ENCODE measurements at places on chromosomes 4 and X.

DNA sequence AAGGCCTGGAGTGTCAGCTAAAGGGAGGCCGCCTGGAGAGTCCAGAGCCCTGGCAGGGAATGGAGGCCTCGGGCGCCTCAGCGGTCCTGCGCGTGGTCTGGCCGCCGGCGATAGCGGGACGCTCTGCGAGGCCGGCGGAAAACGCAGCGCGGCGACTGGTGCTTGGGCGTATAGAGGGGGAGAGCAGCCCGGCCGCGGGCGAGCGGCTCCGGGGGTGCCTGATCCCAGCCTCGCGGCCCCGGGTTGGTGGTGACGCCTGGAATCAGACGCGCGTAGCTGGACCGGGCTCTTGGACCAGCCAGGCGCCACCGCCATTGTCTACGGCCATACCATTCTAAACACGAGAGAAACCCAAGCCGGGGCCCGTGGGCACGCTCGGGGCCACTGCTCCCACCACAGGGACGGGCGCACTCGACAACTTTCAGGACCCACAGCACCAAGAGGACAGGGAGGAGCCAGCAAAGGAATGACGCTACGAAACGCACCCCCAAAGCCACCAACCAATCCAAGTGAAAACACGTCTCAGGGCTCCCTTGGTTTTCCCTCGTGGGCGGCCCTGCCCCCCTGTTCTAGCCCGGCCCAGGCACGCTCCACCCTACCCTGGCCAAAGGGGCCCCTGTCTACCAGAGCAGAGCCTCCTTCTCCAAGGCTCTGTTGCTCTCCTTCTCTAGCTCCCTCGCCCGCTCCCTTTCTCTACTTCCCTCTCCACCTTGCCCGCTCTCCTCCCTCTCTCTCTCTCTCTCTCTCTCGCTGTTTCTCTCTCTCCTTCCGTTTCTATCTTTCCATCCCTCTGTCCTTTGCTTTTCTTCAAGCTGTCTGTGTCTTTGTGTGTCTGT lies 7.8 kb downstream of the FRG2 start:
- no peak for DNase-seq

GRCh38 chr4:88803600-88804096 lies 106.0 kb upstream of the NAP1L5 start:
- DNase-seq: no peak

DNA sequence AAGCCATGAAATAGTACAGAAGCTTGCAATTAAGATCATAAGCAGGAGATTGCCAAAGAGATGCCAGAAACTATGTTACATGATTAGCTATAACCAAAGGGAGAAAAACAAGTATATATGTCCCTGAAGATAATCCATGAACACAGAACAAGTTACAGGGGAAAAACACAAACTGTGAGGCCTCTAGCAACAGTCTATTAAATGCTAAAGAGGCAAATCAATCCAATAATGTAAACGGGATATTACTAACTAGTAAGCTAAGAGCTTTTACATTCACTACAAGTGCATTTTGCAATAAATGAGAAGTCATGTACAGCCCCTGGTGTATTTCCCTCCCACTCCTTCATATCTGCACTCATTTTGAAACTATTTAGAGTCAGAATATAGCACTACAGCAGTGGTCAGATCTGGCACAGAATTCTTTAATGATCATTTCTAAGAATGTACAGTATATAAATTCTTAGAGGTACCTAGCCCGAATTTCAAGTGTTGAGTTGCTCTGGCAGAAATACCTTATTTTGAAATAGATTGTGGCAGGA lies 449.8 kb upstream of the SMIM31 start:
- DNase-seq: no peak

- no peak for DNase-seq
Measured at GRCh38 chr4:22668301-22668700, 24.4 kb upstream of the GBA3 start.

DNA sequence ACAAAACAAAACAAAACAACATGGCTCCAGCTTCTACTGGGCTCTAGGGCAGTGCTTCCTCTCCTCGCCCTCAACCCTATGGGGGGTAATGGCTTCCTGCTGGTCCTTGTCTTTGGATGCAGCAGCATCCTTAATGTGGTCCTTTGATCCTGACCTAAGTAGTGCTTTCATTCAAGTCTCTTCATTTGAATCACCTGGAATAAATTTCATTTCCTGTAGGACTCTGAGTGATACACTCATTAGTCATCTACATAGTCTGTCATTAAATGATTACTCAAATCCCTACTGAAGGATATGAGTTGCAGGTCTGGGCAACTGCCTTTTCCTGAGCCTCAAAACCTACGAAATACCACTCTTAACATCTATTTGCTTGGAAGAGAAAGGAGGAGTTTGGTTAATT lies 54.5 kb downstream of the RHOH start:
- DNase-seq: no peak

DNA sequence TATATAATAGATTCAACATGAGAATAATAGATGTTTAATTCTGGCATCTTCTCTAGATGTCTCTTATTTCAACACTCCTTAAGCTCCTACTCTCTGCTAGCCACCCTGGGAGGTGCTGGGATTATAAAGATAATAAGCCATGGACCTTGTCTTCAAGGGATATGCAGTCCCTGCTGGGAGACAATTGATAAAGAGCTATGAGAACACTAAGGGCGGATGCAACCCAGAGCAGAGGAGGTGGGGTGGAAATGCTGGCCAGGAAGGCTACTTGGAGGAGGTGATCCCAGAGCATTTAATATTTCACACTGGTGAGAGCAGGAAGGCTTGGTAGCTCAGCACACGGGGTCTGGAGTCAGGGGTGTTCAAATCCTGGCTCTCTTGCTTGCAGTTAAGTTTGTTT lies 18.3 kb upstream of the PGRMC2 start:
- DNase-seq: no peak

DNA sequence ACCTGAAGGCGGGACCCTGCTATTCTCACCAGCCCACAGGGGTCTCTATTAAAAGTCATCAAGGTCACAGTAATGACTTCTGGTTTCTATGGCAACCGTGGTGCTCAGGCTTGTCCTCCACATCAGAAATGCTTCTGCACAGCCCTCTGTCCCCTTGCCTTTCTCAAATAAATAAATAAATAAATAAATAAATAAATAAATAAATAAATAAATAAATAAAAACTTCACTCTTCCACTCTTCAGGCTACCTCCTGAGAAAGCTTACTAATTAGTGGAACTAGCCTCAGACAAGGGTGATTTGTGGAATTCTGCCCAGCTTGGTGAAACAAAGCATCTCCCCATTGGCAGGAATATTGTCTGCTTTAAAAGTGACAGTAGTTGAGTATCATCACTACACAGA lies 5.5 kb upstream of the RAB40A start:
- DNase-seq: no peak

GRCh38 chrX:122907375-122907774 lies 276.7 kb upstream of the GRIA3 start:
- no peak for DNase-seq

- DNase-seq: no peak
Measured at GRCh38 chr4:48683784-48684666, 96.1 kb downstream of the FRYL start.

GRCh38 chrX:22124098-22124497 lies 92.0 kb downstream of the PHEX start:
- DNase-seq: no peak

- DNase-seq: no peak
Measured at GRCh38 chrX:37638047-37638446, 47.5 kb upstream of the XK start.

- no peak for DNase-seq
Measured at GRCh38 chr4:91373546-91373945, 930.2 kb upstream of the GRID2 start.

GRCh38 chrX:149313871-149314371 lies 191.2 kb downstream of the IDS start:
- DNase-seq: no peak

GRCh38 chr4:168540086-168540485 lies 43.2 kb downstream of the PALLD start:
- DNase-seq: no peak

DNA sequence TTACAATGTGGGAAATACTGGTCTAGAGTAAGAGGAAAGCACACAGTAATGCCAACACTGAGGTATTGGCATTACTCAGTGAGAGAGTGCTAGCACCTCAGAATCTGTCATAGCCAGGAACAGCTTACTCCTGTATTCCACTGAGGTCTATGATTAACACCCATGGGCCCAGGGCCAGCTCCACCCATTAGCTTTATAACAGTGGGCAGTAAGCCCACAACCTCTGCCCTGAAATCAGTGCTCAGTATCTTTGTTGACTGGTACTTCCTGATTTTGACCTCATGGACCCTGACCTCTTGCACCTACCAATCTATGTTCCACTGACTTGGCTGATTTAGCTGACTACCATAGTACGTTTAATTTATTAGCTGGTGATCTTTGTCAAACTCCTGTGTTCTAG lies 56.1 kb downstream of the LANCL3 start:
- DNase-seq: no peak

DNA sequence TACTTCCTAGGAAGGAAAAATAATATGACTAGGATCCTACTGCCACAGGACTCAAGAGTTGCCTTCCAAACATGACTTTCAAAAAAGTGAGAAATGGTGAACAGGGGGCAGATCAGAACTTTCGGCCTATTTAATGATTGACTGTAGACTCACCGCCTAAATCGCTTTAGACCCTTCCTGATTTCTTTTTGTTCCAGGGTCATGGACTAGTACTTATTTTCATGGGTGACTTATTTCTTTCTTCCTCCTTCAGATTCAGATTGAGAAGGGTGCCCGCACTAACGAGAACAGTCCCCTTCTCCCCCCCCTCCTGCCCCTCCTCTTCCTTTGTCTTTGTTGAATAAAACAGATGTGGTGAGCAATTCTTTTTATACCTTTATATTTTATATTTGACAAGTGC lies 48.0 kb upstream of the KLHL8 start:
- no peak for DNase-seq

DNA sequence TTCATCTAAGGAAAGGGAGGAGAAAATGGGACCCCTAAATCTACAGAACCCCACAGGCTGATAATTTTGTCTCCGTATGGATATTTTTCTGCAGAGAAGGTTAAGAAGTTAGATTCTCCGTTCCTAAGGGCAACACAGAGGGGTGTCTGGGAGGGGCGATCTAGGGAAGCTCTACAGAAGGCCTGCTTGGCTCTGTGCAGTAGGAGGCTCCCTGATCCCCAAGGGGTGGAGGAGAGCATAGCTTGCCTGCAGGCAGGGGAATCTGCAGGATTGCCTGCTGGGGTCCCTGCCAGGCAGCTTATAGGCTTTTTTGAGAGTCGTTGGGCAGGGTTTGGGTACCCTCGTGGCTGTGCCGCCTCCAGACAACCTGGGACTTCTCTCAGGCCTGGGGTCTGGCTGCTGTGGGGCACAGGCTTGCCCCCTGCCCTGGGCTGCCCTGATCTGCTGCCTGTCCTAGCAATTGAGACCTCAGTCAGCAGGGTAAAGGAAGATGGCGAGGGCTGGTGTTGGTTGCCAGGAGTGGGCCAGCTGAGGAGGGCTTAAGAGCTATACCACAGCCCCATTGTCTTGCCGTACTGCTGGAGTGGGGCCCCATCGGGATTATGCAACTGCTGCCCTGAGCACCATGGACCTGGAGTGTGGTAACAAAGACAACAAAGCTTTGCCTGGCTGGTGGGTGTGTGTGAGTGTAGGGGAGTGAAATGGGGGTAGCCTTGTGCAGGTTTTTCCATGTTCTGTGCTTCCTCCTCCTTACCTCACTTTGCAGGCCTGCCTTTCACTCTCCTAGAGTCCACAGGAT lies 74.1 kb downstream of the EFNB1 start:
- DNase-seq: no peak

DNA sequence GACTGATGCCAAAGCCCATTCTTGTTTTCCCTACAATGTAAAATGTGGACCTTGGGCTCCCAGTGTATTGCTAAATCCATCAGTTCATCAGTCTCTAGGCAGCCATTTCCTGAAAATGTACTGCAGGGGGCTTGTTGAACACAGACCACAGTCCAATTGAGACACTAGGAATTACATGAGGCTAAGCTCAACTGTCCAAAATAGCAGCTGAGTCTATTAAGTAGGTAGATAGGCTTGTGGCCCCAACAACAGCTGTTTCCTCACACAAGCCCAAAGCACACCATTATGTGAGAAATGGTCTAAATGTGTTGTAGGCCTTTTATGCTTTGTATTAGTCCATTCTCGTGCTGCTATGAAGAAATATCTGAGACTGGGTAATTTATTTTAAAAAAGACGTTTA lies 60.0 kb upstream of the PAK3 start:
- no peak for DNase-seq

- no peak for DNase-seq
Measured at GRCh38 chr4:159768016-159768415, 665.1 kb downstream of the RAPGEF2 start.

DNA sequence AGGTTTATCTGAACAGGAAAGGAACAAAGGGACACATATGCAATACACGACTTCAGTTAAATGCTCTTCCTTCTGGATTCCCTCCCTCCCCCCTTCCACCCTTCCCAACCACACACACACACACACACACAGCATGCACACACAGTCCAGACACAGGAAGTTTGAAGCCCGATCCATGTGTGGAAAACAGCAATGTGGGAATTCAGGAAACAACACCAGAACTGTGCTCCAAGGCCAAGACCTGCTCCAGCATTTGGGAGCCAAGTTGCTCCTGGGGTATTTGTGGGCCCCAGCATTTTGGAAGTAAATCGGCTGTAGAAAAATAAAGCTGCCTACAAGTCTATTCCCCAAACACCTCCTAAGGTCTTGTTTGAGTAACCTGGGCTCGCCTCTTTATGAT lies 5.6 kb upstream of the AMOT start:
- DNase-seq: no peak

- no peak for DNase-seq
Measured at GRCh38 chrX:6095469-6095868, 133.2 kb downstream of the NLGN4X start.

- no peak for DNase-seq
Measured at GRCh38 chrX:13265111-13265510, 54.7 kb downstream of the ATXN3L start.

GRCh38 chr4:12729384-12729783 lies 754.8 kb downstream of the RAB28 start:
- DNase-seq: no peak

GRCh38 chrX:38868941-38869401 lies 67.7 kb downstream of the MID1IP1 start:
- DNase-seq: no peak

- DNase-seq: no peak
Measured at GRCh38 chrX:17414839-17415238, 39.8 kb downstream of the NHS start.

- no peak for DNase-seq
Measured at GRCh38 chr4:155690044-155690837, 23.6 kb downstream of the GUCY1A1 start.

GRCh38 chr4:162010362-162010761 lies 153.4 kb downstream of the FSTL5 start:
- no peak for DNase-seq

DNA sequence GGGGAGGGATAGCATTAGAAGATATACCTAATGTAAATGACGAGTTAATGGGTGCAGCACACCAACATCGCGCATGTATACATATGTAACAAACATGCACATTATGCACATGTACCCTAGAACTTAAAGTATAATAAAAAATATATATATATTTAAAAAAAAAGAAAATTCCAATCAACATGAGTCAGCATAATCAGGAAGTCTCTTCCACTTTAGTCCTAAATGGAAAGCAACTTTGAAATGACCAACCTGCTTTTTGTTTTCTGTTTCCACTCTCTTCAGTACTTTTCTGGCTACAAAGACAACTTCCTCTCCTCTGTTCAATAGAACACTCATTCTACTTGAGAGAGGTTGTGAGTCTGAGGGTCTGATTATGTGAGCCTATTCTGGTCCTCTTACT lies 13.5 kb upstream of the MAGEA8 start:
- no peak for DNase-seq
